ENCODE measurements at places on chromosomes 7 and 10.

GRCh38 chr7:34451923-34452322 is 206.1 kb upstream of the NPSR1 start:
- DNase-seq, result no peak

GRCh38 chr10:84844461-84844860 is 516.1 kb downstream of the CCSER2 start:
- DNase-seq, result no peak

- no peak for DNase-seq
Measured at GRCh38 chr7:76408121-76408560, 1.4 kb downstream of the SSC4D start.

DNA sequence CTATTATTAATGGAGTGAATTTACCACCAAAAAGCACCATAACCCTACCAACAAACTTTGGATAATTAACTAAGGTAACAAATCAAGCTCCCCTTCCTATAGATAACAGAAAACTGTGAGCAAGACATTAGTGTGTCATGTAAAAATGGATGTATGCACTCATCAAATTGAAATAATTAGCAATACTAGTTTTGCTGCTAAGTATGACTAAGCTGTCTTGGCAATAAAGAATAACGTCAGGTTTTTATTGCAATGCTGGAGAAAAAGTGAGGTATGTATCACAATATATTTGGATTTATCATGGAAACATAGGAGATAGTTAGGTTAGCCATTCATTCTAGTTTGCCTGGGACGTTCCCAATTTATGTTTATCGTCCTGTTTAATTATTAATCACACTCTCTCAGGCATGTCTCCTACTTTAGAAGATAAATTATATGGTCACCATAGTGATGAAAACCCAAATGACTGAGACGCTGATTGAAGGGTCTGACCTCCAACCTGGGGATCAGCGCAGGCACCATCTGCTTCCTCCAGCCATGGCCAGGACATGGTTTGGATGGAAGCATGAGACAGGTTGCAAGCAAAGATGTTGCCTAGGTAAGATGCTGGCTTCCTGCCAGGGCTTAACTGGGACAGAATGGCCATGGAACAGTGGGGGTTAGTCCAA is 125.6 kb downstream of the FANK1 start:
- no peak for DNase-seq

DNA sequence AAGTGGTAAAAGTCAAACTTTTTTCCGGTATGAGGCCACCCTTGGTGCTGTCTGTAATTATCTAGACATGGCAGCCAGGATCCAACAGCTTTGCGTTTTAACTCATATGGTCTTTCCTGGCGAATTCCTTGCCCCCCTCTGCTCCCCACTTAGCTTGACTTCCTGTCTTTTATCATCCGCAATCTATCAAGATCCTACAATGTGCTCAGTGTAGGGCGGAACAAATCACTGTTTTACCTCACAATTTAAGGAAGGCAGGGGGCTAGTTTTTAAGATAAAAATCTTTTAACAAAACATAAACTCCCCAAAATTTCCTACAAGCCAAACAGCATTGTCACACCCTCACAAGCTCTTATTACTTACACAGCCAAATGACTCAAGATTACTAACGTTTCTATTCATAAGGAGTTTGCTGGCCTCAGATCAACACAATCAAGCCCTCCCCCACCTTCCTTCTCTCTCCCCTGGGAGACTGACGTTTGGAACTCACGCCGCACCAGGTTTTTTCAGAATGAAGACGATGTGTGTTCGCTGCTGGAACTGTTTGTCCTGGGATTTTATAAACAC is 1.3 kb upstream of the CDK14 start:
- DNase-seq, result no peak

DNA sequence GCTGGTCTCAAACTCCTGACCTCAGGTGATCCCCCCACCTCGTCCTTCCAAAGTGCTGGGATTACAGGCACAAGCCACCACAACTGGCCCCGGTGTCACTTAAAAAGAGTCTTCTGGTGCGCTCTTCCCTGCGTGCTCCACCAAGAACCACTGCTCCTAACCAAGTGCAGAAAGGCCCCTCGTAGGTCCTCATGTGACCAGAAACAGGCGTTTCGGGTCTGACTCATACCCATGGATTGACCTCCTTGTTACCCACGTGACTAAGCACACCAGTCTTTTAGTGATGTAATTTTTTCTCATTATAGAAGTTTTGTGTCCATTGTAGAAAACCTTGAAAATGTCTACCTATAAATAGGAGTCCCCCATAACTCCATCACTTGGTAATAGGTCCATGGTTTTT is 13.9 kb downstream of the FKBP6 start:
- DNase-seq, result no peak

DNA sequence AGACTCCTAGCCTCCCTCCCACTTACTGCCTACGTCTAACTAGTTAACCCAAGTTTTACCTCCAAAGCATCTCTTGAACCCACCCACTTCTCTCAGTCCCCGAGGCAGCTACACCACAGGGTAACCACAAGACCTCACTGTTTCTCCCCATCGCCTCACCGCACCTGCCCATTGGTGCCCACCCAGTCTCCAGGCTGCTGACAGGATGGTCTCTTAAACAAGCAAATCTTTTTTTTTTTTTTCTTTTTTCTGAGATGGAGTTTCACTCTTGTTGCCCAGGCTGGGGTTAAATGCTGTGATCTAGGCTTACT is 47.0 kb downstream of the DENND2A start:
- DNase-seq, result no peak
